ENCODE measurements at places on chromosomes 2 and 18. TPM values are rescaled to one million over a fixed set of nuclear protein-coding genes. Genes with fewer than 3 reads are reported as not detected.

GRCh38 chr18:80088823-80089222 lies 20.2 kb upstream of the ADNP2 start:
- DNase-seq: no peak

GRCh38 chr2:101617796-101618195 lies 79.7 kb upstream of the MAP4K4 start:
- no peak for DNase-seq

GRCh38 chr2:241110089-241110606 lies 8.1 kb upstream of the MTERF4 start:
- no peak for DNase-seq

ABCA12 gene
- not detected for total RNA-seq

DNA sequence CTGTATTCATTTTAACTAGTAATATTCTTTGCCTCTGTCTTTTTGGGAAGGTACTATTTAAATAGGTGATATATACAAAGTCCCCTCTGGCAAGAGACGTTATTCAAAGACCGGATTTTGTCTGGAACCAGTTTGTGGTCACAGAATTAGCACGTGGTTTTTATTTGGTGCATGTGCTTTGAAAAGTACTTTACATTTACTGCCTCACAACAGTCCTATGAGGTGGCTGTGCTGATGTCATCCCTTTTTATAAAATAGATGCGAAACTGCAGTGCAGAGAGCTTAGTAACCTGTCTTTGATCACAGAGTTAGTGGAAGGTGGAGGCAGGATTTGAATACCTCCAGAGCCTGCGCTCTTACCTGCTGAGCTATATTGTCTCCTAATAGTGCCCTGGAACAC lies 4.0 kb downstream of the LPIN1 start:
- no peak for DNase-seq

C2orf78 gene
- not detected for total RNA-seq

GRCh38 chr18:55475916-55476315 lies 112.1 kb downstream of the TCF4 start:
- DNase-seq: no peak

ZNF396 gene
- total RNA-seq: 1.2 TPM

CCDC68 gene
- total RNA-seq: 14.6 TPM

ARHGEF33 gene
- total RNA-seq: 0.05 TPM

PPP4R3B gene
- 57.7 TPM for total RNA-seq
